GM06990 (cell line): ENCODE measurements at places on chromosomes 11 and 22.
A peak's percentile ranks its signal among the peaks of the same experiment; 100 is the strongest.

GRCh38 chr11:57417056-57417455 is 9.9 kb downstream of the SLC43A3 start:
- no peak for DNase-seq

DNA sequence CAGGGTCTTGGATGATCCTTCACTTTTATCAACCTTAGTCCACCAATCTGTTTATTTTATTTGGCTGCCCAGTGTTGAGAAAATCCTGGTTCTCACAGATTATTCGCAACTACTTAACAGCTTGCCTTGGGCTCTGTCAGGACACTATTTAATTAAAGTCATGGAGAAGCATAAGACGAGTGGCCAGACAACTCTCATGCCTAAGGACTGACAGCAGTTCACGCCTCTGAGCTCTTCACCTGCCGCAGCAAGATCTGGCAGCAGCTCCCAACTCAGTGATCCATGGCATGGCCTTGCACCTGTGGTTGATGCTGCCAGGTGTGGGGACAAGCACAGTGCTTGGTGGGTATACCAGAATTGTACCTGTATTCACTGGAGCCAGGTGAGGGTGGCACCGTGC is 37.8 kb downstream of the HIRA start:
- DNase-seq = no peak

GRCh38 chr11:21053466-21053865 is 384.1 kb downstream of the NELL1 start:
- no peak for DNase-seq

- no peak for DNase-seq
Measured at GRCh38 chr11:110613197-110613918, 98.9 kb downstream of the ARHGAP20 start.

DNA sequence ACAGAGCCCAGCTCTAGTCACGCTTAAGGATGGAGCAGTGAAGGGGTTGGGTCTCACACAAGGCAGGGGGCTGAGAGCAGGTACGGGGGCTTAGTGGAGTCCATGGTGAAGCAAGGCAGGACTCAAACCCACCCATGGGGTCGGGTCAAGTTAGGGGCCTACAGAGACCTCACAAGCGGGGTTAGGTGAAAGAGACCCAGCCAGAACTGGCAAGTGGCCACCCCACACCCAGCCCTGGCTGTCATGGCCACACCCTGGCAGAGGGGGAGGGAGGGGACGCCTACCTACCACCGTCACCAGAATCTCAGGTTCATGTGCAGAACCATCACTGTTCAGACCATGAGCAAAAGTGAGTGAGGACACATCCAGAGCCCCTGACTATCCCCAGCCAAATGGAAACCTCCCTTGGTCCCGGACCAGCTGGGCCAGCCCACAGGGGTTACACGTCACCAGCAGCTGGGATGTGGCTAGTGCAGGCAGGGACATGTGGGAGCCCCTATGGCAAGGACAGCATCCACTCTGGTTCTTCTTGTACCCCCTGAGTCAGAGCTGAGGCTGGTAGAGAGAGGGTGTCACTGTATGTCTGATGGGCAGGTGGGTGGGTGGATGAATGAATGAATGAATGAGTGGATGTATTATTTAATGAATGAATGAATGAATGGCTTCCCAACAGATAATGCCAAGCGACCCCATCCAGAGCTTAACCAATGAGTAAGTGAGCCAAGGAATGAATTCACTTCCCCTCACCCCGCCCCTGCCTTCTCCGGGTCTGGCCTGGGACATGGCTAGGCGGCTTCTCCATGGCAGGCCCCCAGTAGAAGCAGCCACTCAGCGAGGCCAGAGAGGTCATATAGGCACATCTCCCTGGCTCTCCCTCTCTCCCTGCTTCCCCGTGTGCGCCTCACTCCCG is 681.6 kb downstream of the TBC1D22A start:
- DNase-seq = no peak

DNA sequence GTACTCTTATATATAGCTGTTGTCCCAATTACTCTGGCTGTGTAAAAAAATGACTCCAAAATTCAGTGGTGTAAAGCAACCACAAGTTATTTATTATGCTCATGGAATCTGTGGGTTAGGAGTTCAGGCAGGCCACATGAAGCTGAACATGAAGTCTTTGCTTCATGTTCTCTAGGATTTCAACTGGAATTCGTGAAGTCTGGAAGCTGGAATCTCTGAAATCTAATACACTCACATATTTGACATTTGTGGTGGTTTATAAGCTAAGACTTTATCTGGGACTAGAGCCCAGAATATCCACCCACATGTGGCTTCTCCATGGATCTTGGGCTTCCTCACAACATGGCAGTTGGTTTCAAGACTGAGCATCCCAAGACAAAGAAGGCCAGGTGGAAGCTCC is 430.6 kb downstream of the MIAT start:
- DNase-seq = no peak

GRCh38 chr11:64580412-64580811 is 10.6 kb upstream of the SLC22A12 start:
- DNase-seq = no peak

DNA sequence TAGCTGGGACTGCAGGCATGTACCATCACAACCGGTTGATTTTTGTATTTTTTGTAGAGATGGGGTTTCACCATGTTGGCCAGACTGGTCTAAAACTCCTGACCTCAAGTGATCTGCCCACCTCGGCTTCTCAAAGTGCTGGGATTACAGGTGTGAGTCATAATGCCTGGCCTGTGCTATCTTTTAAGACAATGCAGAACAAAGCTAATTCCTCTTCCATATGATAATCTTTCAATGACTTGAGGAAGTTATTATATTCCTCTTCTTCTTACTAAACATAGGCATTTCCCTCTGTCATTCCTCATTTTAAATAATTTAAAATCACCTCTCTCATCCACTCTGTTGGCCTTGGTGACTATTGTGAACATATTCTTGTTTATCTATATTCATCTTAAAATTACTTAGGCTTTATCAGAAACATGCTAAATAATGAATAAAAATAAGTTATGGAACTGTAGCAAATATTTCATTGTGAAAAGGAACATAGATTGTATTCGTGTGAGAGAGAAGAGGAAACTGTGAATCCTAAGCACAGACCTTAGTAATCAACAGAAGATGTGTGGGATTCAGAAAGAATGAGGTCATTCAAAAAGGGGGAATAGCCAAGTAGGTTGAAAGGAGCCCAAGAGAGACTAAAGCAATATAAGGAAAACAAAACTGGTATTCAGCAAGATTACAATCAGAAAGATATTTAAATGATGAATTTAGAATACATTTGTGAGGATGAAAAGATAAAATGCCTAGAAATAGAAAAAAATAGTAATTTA is 269.4 kb downstream of the TTC28 start:
- no peak for DNase-seq

GRCh38 chr22:30460147-30460546 is 11.7 kb downstream of the SEC14L3 start:
- DNase-seq = no peak

- DNase-seq = no peak
Measured at GRCh38 chr22:43442386-43443151, 30.8 kb downstream of the MPPED1 start.

- no peak for DNase-seq
Measured at GRCh38 chr22:33747576-33748180, 172.6 kb downstream of the LARGE1 start.

DNA sequence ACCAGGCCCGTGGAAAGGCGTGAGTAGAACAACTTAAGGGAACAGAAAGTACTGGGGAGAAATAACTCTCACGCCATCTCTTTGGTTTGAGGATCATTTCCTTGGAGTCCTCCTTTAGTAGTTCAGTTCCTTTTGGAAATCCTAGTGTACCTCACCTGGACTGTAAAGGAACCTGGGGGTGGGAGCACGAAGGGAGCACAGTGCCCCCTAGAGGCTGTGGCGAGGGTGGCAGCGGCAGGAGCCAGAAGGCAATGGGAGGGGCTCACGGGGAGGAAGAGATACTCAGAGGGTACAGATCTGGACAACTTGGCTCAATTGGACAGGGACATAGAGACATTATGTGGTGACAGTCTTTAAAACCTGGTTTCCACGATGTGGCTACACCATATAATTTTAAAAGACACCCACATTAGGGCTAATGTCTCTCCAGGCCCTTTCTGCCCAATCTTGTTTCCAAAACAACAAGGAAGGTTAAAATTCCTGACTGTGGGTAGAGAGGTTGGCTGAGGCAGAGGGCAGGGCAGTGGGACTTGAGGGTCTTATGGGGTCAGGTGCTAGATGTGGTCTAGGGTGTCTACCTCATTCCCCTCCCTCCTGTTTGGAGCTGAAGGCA is 87.0 kb downstream of the CSNK2A3 start:
- peak; percentile 52 for DNase-seq

GRCh38 chr22:29096736-29097669 is 24.2 kb downstream of the KREMEN1 start:
- no peak for DNase-seq

- DNase-seq = no peak
Measured at GRCh38 chr22:46681010-46681409, 57.0 kb downstream of the CERK start.

DNA sequence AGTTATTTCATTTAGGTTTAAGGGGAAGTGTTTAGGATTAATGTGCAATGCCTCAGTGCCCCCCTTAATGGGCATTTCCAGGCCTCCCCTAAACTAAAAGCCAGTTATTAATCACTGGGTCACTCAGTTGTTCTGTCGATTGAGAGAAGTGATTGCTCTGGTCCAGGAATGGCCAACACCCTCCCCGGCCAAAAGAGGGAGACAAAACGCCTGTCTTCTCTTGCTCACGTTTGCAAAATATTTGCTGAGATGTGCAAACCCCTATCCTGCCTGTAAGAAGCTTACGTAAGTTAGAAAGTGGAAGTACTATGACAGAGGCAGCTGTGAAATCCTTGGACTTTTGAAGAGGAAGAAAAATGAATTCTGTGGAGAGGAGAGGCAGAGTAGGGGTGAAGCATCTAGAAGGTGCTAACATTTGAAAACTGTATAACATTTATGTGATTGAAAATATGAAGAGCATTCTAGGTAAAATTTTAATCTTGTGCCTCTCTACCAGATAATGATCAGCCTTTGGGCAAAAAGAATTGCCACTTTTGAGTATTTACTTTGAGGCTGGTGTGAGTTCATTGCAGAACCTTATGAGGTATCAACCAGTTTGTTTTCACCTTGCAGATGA is 37.7 kb downstream of the NTM start:
- DNase-seq = no peak

DNA sequence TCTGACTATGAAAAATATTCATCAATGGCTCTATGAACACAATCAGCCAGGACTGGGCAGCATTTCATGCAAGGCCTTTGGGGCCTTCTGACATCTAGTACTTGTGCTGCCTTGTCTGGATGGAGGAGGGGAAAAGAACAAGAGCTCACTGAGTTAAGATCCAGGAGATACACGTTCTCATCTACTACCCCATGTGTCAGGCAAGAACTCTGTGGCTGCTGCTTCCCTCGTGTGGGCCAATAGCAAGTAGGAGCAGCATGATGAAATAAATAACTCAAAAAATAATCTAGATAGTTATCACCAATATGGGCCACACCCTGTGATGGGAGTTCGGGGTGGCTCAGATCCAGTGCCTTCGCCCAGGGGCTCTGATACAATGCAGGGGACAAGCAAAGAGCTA is 7.3 kb downstream of the KCNE3 start:
- DNase-seq = no peak

GRCh38 chr11:43010042-43010441 is 301.8 kb upstream of the API5 start:
- DNase-seq = no peak

DNA sequence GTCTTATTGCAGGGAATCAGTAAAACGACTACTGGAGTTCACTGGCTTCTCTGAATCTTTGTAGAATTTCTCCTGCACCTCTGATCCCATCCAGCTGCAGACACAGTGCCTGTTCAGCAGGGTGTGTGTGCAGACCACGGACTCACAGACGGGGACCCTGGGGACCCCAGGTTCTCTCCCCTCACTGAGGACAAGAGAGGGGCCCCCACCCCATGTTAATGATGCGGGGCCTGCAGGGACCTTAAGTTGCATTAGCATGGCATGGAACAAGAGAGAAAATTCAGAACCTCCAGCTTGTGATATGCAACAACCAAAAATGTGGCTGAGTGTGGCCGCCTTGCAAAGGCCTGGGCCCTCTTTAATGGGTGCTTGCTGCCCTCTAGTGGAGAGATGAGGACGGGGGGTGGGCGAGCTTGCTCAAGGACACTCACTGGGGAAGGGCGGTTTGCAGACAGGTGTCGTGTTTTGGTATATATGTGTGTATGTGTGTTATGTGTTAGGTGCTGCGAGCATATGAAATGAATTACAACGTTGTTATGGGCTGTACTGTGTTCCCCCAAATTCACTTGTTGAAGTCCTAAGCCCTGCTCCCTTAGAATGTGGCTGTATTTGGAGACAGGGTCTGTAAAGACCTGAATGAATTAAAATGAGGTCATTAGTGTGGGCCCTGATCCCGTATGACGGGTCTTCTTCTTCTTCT is 84.4 kb upstream of the SEPTIN5 start:
- DNase-seq = peak; percentile 43

DNA sequence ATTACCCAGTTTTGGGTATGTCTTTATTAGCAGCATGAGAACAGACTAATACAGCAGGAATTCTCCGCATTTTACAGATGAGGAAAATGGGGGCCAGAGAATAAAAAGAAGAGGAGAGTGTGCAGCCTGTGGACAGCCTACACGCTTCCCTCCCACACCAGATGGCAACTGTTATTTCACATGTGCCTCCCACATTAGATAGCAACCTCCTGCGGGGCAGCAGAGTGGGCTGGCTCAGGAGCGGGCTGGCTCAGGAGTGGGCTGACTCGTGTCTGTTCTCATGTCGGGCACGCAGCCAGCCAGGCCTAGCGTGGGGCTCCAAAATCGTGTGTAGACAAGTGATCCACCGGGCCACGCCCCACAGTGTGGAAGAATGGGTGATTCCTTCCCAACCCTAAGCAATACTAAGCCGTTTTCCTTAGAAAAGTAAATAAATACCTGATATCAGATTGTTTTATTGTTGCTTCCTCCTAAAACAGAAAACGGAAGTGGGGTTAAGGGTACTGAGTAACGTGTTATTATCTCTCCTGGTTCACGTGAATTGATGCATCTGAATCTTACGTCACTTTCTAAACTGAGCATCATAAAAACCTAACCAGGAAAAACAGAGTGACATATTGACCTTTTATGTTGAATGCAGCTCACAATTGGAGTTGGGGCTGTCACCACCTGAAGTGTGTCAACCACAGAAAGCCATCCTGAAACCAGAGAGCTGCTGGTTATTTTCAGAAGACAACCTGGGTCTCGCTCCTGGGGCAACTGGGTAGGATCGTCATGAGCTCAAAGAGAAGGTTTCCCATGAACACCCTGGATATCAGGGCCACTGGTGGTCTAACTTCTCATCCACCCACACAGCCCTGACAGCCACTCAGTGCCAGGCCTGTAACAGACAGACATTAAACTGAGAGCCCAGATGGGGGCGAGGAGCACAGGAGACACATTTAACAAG is 3.3 kb downstream of the TTLL1 start:
- DNase-seq = peak; percentile 41

- no peak for DNase-seq
Measured at GRCh38 chr11:84671325-84671999, 955.7 kb downstream of the DLG2 start.

GRCh38 chr11:94731880-94732601 is 36.1 kb upstream of the AMOTL1 start:
- DNase-seq = no peak

GRCh38 chr11:70826541-70827335 is 425.6 kb downstream of the SHANK2 start:
- DNase-seq = no peak

- no peak for DNase-seq
Measured at GRCh38 chr11:109604481-109605400, 182.8 kb downstream of the C11orf87 start.
